Dermis microvascular lymphatic vessel endothelial cell (primary cell): ENCODE measurements at places on chromosomes 2 and 18. TPM values are rescaled to one million over a fixed set of nuclear protein-coding genes. Genes with fewer than 3 reads are reported as not detected.

Gene ST8SIA5
- under 0.01 TPM in 1 of 2 replicates, not detected in the other for total RNA-seq

Gene CDH7
- not detected in 2 replicates for total RNA-seq

Gene CRYGC
- total RNA-seq, result not detected in 2 replicates

Gene CYP26B1
- total RNA-seq, result 0.25 TPM in 1 of 2 replicates, not detected in the other

Gene TIGD1
- 0.89 and 1.7 TPM in 2 replicates for total RNA-seq

Gene GREB1
- total RNA-seq, result 0.26 and 0.38 TPM in 2 replicates

Gene SLC38A11
- total RNA-seq, result not detected in 2 replicates

Gene CYRIA
- total RNA-seq, result 30.6 and 40.2 TPM in 2 replicates

Gene CCDC141
- total RNA-seq, result 0.63 and 1.5 TPM in 2 replicates
